ENCODE measurements at places on chromosomes 1 and 21.

GRCh38 chr1:199549421-199549820 lies 478.1 kb upstream of the NR5A2 start:
- DNase-seq, result peak; percentile 9

DNA sequence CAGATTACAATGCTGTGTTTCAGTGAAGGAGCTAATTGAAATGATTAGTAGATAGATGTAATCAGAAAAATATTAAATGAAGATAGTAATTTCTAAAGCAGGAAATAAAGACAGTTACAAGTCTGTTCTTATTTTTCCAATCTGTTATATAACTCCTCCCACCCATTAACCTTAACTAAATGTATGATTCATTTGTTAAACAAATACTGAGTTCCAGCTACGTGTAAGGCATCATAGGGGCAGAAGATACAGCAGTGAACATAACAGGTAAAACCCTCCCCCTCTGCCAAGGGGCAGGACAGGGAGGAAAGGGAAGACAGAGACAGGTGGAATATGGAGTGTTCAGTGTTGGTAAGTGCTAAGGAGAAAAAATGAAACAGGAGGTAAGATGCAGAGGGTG lies at the start of gene FAM177B:
FAM177B (plus strand) TSS at position 231 of the 400 bp plus-strand sequence. CDS start 9,344 bp downstream, outside the sequence.
- peak; percentile 21 for DNase-seq

- DNase-seq, result no peak
These were observed 1.1 kb upstream of the SLC19A1 start for GRCh38 chr21:45543371-45543709.

- peak; percentile 62 for DNase-seq
These were observed 10.9 kb downstream of the PCSK9 start for GRCh38 chr1:55050283-55050682.

- DNase-seq, result peak; percentile 85
These were observed 2.0 kb upstream of the FAM131C start for GRCh38 chr1:16075337-16076030.

DNA sequence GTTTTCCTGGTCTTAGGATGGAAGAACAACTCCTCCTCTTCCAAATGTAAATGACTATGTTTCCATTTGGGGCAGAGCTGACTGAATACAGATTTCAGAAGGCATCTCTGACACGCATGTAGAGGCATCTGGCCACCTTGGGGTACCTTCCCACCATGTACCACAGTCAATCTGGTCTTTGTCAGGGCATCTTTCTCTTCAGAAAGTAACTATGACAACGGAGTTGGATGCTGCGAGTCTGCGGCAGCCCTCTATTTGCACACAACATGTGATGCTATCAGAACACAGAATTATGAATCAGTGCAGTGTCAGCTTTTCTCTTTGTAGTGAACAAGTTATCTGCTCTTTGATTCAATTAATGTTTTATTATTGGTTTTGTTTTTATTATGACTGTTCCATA lies 94.7 kb downstream of the TSEN15 start:
- no peak for DNase-seq

DNA sequence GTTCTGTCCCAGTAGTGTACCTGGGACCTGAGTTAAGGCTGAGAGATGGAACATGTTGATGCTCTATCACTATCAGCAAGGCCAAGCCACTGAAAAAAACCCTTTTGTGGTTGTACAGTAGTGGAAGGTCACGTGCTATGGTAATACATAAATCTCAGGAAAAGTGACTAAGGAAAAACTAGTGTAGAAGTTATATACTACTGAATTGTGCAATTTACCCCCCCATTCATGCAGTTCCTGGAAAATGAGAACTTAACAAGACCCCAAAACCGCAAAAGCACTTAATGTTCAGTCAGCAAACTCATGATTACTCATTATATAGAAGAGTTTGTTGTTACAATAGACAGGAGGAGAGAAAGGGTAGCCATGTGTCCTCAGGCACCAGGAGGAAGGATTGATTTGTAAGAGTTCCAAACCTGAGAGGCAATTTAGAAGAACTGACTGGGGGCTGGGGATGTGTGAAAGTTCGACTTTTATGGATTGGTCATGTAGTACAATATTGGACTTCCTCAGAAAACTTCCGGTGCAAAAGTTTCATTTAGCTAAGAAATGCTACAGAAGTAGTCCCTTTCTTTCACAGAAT lies 91.6 kb downstream of the RGL1 start:
- DNase-seq, result peak; percentile 49

GRCh38 chr1:54984131-54984842 lies 3.9 kb downstream of the TMEM61 start:
- no peak for DNase-seq

GRCh38 chr1:20182415-20182814 lies 3.5 kb upstream of the UBXN10 start:
- DNase-seq, result no peak

DNA sequence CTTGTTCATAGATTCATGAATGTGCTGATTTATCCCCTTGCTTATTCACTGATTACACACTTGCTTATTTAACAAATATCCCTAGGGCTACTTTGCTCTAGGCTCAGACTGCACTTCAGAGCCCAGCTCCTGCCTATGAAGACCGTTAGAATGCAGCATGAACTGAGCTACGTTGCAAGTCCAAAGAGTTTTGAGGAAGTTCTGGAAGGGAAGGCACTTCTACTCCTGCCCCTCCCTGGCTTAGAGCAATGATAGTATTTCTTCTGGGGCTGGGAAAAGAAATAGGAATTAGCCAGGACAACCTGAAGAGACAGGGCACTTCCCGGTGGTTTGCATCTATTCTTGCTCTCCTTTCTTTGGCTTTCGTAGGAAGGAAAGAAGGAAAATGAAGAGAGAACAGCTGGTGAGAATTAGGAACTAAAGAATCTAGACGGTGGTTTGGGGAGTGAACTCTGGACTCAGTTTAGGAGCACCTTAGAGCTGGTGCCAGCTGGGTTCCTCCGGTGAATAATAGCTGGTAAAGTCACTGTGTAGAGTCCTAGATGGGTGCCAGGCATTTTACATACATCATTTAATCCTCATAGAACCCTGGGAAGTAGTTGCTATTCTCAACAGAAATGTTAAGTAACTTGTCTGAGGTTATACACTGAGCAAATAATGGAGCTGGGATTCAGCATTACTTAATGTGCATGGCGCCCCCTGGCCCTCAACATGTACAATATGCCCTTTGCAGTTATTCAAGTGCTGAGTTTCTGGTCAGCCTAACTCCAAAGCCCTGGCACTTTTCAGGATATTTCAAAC lies 65.9 kb downstream of the NDUFS5 start:
- DNase-seq, result peak; percentile 81

DNA sequence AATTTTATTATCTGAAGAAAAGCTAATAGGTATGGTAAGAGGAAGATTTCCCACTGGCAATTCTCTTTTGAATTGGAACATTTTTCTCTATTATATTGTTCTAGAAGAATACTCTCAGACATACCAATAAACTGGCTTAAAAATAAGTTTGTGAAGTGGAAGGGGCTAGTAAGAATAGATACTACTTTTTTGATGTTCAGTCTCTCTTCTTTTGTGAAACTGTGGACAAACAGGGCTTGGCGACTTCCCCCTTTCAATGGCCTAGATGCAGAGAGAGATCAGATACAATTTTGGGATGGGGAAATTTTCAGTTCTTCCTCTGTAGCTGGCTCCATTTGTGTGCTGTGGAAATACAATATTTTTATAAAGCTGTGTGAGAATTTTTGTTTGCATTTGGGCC lies 2.5 kb downstream of the PBX1 start:
- DNase-seq, result no peak

- peak; percentile 38 for DNase-seq
These were observed 1539.6 kb downstream of the BRINP3 start for GRCh38 chr1:188937965-188938551.

GRCh38 chr1:28509705-28510272 lies 3.9 kb downstream of the RCC1 start:
- DNase-seq, result no peak

DNA sequence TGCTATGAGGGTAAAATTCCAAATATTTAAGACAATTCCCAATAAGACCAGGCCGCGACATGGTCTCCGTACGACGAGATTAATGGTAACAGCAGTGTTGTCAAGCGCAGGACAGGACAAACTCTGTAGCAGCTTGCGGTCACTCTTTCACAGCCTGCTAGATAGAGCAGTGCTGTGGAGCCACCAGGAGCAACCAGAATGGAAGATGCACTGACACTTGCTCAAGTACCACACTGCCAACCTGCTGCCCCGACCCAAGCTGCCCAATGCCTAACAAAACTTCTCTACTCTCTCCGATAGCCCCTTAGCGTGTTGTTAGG lies 636 bp downstream of the WARS2 start:
- DNase-seq, result no peak

DNA sequence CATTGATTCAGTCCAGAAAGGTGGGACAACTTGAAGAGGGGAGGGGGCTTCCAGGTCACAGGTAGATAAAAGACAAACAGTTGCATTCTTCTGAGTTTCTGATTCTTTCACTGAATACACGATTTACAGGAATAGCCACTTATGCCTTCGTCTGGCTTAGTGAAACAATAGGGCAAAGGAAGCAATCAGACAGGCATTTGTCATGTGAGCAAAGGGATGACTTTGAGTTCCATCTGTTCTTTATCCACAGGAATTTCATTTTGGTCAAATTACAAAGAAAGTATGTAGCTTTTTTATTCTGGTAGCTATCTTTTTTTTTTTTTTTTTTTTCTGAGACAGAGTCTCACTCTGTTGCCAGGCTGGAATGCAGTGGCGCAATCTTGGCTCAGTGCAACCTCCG lies 202.5 kb downstream of the TTLL7 start:
- no peak for DNase-seq

DNA sequence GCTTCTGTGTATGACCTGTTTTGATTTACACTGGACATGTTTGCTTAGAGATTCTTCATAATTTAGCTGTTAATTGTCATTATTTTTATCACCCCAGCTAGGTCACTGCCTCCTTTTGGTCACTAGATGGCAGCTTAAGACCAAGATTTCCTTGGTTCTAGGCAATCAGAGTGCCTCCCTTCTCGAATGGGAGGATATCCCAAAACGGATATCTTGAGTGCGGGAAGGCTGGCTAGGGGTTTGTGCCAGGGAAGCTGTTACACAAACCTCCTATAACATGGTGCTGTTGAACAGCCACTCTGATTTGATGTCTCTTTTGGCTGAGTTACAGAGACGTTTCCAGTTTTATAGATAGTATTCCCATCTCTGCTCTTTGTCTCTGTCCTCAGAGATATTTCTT lies 283.5 kb downstream of the S1PR1 start:
- peak; percentile 26 for DNase-seq

- peak; percentile 6 for DNase-seq
These were observed 113.0 kb downstream of the OSBPL9 start for GRCh38 chr1:51729824-51730301.

- no peak for DNase-seq
These were observed 17.4 kb downstream of the TIAM1 start for GRCh38 chr21:31326522-31327242.

GRCh38 chr1:203993256-203993655 lies 79.7 kb upstream of the SOX13 start:
- no peak for DNase-seq

DNA sequence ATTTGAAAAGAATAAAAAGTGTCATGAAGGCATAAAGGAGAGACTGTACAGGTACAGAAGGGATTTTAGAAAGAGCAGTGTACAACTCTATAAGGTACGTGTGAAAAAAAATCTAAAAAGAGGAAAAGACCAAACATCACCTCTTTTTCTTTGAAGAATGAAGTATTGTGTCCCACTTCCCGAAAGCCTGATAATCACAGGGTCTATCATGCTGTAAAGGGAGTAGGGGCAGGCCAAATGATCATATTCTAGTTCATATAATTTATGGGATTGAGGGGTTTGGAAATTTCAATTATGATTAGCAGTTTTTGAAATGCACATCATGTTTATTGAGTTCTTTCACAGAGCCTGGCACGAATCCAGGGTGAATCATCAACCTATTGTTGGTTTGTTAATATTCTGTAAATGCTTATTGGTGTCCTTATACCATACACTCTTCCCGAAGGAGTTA lies 910 bp upstream of the RERE start:
- DNase-seq, result peak; percentile 82

DNA sequence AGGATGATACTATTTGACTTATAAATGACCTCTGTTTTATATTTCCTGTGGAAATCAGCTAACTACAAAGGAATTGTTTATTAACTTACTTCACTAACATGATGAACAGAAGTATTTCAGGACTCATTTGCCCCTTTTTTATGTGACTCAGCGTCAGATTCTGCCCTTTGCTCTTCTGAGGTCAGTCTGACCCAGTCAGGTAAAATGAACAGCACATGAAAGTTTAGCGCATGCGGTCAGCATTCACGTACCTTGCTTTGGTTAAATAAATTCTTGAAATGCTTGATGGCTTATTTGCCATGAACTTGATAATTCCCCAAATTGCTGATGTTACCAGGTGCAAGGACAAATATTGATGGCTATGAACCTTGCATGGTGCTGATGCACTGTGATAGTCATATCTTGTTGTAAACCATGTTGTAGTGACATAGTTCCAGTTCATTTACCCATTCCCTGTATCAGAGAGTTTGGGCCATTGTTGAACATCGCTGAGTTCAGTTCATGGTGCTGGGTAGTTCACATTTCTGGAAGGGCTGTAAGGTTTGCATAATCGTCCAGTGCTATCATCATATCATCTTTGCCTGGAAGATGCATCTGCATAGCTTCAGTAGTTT lies 133.4 kb downstream of the NFIA start:
- DNase-seq, result no peak

DNA sequence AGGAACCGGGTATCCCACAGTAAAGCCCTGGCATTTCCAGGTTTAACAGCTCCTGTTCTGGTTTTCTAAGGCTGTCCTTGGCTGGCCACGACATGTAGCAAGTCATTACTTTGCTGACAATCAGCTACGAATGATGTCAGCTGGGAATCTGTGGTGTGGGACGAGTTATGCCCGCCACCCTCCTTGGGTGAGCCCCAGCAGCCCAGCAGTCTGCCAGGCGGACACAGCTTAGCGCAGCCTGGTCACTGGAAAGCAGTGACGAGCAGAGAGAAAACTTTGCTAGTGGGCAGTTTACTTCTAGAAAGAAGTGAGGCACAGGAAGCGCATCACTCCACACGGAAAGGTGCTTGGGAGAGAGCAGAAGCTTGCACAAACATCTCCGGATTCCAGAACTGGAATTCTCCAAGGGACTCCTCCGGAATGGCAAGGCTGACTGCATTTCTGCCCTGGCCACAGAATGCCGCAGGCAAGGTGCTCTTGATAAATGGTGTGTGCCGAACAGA lies 15.5 kb upstream of the ZNF436 start:
- DNase-seq, result peak; percentile 38

DNA sequence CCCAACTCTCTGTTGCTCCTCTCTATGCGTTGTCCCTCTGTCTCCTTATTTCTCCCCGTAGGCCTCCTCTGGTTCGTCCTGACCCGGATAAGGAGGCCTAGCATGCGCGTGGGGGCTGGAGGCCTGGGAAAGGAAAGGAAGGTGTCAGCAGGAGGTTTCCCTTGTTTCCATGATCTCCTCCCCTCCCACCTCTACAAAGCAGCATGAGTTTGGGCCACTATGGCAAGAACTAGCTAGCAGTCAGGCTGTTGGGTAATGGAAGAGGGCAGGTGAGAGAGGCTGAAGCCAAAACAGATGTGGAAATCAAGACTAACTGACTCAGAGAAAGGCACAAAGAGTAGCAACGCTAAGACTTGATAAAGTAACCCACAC lies 687 bp upstream of the SEMA6C start:
- peak; percentile 9 for DNase-seq

- no peak for DNase-seq
These were observed 19.1 kb downstream of the GALNT2 start for GRCh38 chr1:230086151-230086550.
